ENCODE measurements at places on chromosomes 6 and 20. TPM values are rescaled to one million over a fixed set of nuclear protein-coding genes. Genes with fewer than 3 reads are reported as not detected.

SUMO4 gene
- total RNA-seq, result 3.6 TPM

GRCh38 chr20:9507544-9508239, 6.7 kb upstream of the LAMP5 start:
- no peak for DNase-seq

SYCP2 gene
- total RNA-seq, result 1.3 TPM

DNA sequence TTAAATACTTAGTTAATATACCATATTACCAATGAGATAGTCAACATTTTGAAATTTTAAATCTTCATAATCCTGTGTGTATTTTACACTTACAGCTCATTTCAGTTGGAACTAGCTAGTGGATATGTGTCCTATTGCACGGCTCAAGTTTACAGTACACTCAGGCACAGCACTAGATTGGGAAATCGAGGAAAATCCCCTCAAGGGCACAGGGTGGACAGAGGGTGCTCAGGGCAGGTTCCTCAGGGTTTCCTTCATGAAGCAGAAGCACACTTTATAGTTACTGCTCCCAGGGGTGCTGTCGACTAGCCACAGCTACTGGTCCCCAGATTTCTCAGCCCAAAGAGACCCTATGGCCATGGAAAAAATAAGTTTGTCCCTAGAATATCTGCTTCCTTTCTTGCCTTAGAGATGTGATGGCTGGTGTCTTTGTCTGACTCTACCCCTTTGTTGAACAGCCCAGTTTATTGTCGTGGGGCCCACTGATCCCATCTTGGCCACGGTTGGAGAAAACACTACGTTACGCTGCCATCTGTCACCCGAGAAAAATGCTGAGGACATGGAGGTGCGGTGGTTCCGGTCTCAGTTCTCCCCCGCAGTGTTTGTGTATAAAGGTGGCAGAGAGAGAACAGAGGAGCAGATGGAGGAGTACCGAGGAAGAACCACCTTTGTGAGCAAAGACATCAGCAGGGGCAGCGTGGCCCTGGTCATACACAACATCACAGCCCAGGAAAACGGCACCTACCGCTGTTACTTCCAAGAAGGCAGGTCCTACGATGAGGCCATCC, 1.5 kb downstream of the BTN2A1 start:
- DNase-seq, result no peak

BTN1A1 gene
- not detected for total RNA-seq

- DNase-seq, result no peak
Measured at GRCh38 chr6:50102676-50103075, 52.9 kb upstream of the DEFB112 start.

- DNase-seq, result no peak
Measured at GRCh38 chr6:158481690-158482473, 78.0 kb upstream of the TMEM181 start.

- DNase-seq, result no peak
Measured at GRCh38 chr6:118283766-118284165, 264.3 kb upstream of the PLN start.

DNA sequence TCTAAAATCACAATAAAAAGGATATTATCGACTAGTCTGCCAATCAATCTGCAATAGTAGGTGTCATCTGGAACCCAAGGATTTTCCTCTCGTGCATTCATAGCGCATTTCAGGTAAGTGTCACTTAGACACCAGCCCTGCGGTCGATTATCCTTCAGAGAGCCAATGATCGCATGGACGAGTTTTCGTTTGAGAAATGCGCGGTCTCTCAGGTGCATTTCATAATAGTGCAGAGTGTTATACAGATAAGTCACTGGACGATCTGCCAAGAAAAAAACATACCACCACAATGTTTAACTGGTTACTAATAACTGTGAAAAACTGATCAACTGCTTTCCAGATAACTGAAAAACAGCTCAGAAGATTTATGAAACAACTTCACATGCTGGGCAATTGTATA, 21.0 kb downstream of the ARG1 start:
- DNase-seq, result no peak

GRCh38 chr6:47621838-47622449, 76.4 kb upstream of the ADGRF4 start:
- no peak for DNase-seq

BMP6 gene
- 1.9 TPM for total RNA-seq

IMPG1 gene
- total RNA-seq, result not detected

WFDC10B gene
- total RNA-seq, result not detected
